T-helper 2 cell (primary cell): ENCODE measurements at places on chromosomes 11 and 22.

DNA sequence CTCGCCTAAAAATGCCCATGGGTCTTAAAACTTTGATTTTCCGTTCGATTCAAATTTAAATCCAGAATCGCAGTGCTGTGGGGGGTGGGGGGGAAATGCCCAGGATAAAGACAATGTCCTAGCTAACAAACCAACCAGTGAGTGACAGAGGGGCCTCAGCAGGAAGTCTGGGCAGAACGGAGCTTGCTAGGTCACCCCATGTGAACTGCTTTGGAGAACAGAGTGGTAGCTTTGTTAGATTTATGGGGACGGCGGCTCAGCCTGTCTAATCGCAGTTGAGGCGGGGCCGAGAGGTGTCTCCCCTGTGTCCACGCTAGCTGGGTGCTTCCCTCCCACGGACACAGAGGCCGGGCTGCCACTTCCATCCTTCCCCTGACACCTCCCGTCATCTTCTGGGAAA is 243.9 kb downstream of the CTTN start:
- DNase-seq, result no peak

- no peak for DNase-seq
Observed at GRCh38 chr11:23206741-23207336, 346.6 kb upstream of the CCDC179 start.

DNA sequence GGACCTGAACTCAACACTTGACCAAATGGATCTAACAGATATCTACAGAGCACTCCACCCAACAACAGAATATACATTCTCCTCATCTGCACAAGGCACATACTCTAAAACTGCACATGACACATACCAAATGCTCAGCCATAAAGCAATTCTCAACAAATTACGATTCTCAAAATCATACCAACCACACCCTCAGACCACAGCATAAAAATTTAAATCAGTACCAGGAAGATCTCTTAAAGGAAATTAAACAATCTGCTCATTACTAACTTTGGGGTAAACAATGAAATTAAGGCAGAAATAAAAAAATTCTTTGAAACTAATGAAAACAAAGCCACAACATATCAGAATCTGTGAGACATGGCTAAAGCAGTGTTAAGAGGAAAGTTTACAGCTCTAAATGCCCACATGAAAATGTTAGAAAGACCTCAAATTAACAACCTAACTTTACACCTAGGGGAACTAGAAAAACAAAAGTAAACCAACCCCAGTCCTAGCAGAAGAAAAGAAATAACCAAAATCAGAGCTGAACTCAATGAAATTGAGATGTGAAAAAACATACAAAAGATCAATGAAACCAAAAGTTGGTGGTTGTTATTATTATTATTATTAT is 37.2 kb downstream of the TMEM123 start:
- DNase-seq, result no peak

- DNase-seq, result no peak
Observed at GRCh38 chr11:46942172-46942571, 5.6 kb downstream of the CSTPP1 start.

- DNase-seq, result no peak
Observed at GRCh38 chr22:29821291-29822016, 16.6 kb downstream of the ASCC2 start.

DNA sequence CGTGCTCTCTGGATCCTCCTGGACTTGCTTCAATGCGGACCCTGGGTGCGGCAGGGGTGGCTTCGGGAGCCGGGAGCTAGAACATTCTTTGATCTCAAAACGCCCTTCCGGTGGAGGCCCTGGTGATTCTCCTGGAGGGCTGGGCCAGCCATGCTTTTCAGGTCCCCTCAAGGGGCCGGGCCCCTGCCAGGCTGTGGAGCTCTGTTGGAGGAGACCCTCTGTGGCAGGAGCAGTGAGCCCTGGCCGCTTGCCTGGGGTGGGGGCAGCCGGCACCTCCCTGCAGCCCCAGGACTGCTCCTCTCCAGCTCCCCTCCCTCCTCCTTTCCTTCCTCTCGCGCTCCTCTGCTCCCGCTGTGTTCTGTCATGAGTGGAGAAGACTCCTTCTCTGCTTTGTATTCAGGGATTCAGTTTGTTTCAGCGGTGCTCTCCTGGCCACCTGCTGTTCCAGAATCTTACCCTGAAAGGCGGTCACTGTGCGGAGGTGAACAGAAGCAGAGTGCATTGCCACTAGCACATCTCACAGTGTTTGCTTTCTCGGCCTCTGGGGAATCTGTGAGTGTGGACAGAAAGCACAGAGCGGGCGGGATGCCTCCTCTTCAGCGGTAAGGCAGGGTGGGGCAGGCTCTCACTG is 289.1 kb downstream of the TBC1D22A start:
- no peak for DNase-seq
